ENCODE measurements at places on chromosomes 7 and 10.
A peak's percentile ranks its signal among the peaks of the same experiment; 100 is the strongest.

DNA sequence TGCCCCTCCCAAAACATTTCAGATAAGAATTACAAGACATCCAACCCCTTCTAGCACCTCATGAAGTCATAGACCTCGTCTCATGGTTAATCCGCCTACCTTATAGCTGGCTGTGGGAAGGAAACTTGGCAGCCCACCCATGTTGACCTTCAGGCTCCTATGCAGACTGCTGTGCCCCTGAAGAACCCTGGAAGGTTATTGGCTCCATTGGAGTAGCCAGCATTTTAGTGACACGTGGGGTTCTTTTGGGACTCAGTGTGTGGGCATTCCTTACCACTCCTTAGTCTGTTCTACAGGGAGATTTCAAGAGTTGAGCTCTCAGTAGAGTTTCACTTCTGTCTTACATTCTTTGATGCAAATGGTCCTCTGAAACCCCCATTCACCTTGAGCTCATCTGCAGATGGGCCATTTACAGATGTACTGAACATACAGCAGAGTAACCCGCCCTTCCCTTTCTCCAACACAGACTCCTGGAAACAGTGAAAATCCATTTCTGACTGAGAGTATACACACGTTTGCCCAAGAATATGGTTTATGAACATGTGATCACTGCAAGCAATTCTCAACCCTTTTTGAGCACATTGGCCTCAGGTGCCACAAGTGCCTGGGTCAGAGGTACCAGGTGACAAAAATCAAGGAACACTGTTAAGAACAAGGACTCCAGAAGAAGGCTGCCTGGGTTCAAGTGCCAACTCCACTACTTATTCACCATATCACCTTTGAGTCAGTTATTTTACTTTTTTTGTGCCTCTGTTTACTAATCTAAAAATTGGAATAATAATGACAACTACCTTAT, 54.0 kb upstream of the HECW1 start:
- no peak for DNase-seq

GRCh38 chr10:86188796-86189558, 177.6 kb downstream of the GRID1 start:
- no peak for DNase-seq

DNA sequence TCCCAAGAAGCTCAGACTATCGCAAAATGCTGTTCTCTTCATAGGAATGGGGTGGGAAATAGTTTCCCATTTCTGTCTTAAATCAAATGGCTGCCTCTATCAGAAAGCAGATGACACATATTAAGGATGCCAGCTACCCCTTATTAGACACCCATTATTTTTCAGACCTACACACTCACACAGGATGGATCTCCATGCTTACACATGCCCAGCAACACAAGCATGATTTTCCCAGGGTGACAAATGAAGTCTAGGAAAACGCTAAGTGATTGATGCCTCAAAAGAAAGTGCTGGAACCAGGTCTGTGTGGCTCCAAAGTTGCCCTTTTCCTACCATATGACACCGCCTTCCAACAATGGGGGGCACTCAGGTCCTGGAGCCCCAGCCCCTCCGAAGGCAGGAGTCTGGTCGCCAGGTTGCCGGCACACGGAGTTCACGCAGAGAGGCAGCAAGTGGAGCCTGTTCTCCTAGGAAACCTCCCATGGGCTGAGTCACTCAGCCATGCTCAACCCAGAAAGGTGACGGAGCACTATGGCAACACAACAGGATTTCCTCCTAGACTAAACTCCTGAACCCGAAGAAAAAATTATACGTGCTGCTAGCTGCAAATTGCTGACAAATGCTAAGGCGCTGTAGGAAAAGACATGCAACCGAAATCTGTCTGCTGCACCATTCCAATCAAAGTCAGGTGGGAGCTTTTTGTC, 19.8 kb downstream of the VOPP1 start:
- no peak for DNase-seq

GRCh38 chr7:99111591-99111990, 32.3 kb downstream of the SMURF1 start:
- DNase-seq = no peak

- no peak for DNase-seq
Measured at GRCh38 chr7:867001-867405, 9.4 kb upstream of the GET4 start.

- DNase-seq = peak; percentile 9
Measured at GRCh38 chr10:110006358-110007160, 1.2 kb upstream of the ADD3 start.

- DNase-seq = no peak
Measured at GRCh38 chr7:132024290-132024689, 467.9 kb upstream of the PODXL start.

- no peak for DNase-seq
Measured at GRCh38 chr7:104299777-104300176, 28.6 kb upstream of the LHFPL3 start.

DNA sequence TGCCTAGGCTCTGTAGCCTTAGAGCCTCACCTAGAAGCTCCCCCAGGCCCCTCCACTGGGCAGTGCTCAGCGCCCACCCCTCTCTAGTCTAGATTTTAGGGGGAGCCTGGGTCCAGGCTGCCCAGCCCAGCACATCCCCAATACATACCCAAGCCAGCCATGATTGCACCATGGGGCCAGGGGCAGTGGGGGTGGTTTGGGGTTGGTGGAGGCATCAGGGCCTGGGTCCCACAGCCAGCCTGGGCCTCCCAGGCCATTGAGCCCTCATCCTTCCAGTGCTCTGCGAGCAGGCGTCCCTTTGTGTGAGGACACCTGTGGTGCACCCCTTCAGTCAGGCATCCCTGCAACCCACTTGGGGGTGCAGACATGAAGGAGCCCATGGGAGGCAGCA, 76.9 kb upstream of the RET start:
- DNase-seq = no peak

Data from stimulated activated CD4-positive, alpha-beta T cell treated with anti-CD3 and anti-CD28 coated beads, Interleukin-2, amount 100 ng/mL, for 4 hours (primary cell).